Suppressor macrophage (primary cell): ENCODE measurements at places on chromosomes 6 and 20.
A peak's percentile ranks its signal among the peaks of the same experiment; 100 is the strongest.

GRCh38 chr20:50726955-50727791 is 4.2 kb upstream of the PARD6B start:
- DNase-seq, result peak; percentile 64

DNA sequence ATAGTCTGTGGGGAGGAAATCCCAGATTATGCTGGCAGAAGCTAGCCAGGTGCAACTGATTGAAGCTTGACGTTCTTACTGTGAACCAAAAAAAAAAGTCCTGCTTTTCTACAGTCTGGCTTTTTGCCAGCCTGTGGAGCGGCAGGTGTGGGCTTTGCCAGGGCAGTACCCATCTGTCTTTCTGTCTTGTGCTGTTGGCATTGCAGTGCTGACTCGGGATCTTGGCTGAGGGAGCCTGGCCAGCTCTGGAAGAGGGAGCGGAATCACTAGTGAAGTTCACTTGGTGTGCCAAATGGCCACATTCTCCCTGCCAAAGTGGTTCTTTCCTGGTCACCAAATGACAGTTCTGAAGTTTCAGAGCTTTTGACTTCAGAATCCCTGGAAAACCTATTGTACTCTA is 5.0 kb downstream of the KIF3B start:
- DNase-seq, result no peak

DNA sequence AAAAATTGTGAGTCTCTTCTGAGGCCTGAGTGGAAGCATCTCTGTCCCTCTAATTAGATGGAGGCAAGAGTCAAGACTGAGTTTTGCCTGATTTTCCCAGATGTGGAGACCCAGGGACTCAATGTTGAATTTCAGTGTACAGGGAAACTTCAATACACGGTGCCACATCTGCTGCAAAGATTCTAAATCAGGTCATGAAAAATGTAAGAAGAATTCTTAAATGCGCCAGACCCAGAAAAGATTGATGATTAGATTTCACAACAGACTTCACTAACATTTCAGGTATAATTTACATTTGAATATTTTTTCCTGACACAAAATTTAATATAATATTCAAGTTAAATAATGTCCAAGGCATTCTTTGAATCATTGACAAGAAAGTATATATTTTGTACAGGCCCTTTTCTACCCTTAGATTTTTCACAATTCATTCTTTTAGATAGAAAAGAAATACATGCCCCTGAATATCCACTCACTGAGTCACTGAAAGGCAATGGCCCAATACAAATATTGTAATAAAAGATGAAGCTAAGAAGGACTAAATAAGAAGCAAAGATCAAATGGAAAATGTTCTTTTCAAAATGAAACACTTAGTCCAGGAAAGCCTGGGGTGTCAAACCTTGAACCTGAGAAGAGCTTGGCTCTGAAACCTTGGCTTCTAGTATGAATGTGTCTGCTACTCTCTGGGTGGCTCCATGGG is 18.2 kb upstream of the HDGFL1 start:
- no peak for DNase-seq

- DNase-seq, result no peak
Observed at GRCh38 chr6:34543421-34543820, 12.7 kb downstream of the SPDEF start.

DNA sequence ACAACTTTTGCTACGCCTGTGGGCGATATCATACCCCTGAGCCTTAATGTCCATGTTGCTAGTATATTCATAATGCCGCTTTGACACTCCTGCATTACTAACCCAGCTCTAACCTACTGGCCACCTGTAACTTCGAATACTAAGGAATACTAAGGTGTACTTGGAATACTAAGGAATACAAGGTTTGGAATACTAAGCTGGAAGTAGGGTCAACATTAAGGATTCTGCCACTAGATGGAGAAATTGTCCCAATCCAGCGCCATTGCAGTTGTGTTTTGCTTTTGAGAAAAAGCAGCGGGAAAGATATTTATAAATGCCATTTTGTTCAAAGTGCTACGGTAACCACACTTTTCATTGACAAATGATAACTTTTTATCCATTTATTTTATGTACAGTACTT is 10.7 kb downstream of the TBXT start:
- DNase-seq, result peak; percentile 32

DNA sequence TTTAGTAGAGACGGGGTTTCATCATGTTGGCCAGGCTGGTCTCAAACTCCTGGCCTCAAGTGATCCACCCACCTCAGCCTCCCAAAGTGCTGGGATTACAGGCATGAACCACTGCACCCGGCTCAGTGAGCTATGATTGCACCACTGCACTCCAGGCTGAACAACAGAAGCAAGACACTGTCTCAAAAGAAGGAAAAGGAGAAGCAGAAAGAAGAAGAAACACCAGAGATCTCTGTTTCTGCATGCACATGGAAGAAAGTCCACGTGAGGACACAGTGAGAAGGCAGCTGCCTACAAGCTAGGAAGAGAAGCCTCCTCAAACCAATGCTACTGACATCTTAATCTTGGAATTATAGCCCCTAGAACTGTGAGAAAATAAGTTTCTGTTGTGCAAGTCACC is 16.0 kb downstream of the ECT2L start:
- DNase-seq, result peak; percentile 87

DNA sequence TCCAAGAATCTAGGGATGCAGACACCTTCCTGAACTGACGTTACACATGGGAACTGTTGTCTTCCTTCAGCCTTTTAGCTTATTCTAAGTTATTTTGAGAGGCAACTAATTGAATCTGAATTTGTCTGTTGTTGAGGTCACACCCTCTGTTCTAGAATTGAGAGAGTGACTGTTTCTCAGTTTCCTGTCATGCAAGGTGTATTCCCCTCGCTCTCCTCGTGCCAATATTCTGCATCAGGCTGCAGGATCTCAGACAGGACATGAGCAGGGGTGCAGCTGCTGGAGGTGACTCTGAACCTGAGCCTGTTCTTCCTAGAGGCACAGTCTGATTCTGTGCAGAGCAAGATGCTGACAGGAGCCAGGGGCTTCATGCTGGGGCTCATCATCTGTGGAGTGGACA is 52.5 kb downstream of the HLA-DPB1 start:
- no peak for DNase-seq

GRCh38 chr6:27101824-27102223 is 145.7 kb upstream of the PRSS16 start:
- DNase-seq, result no peak

DNA sequence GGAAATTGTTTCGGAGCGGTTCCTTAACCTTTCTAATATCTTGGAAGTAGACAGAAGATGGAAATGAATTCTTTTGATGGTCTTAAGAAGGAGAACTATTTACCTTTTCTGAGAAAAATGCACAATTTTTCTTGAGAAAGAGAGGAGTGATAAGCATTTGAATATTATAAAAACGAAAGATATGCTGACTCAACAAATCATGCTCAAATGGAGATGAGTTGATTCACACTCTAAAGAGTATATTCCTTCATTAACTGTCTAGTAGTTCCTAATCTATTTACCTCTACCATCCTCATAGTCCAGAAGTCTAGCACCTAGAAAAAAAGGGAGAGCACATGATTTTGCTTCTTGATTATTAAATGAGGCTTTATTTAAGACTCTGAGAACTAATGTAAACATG is 4.1 kb downstream of the TSBP1 start:
- no peak for DNase-seq

DNA sequence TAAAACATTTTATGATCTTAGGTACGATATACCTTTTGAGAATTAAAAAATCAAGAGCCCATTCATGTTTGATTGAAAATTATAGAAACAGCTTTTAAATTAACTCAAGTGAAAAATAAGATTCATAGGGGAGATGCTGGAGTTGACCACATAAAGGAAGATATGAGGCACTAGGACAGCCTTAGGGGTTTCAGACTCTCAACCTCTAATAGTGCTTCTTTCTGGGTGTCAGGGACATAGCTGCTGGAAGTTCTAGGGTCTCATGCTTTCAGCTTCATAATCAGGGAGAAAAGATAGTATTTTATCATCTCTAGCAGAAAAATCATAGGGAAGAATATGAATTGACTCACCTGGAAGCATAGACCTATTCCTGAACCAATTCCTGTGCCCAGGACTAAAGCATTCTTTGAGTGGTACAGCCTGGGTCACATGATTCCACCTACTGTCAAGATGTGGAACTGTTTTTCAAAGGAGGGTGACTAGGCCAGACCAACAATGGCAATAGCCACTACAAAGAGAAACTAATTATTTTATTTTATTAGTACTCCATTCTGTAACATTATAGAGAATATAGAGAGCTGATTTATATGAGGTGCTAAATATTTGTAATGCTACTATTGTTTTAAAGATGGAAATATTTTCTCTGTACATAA is 27.8 kb upstream of the CENPW start:
- no peak for DNase-seq

- no peak for DNase-seq
Observed at GRCh38 chr20:20551409-20551808, 161.0 kb downstream of the RALGAPA2 start.

GRCh38 chr6:135094403-135094821 is 39.8 kb upstream of the HBS1L start:
- DNase-seq, result no peak

- no peak for DNase-seq
Observed at GRCh38 chr6:51616243-51616642, 471.2 kb downstream of the PKHD1 start.

DNA sequence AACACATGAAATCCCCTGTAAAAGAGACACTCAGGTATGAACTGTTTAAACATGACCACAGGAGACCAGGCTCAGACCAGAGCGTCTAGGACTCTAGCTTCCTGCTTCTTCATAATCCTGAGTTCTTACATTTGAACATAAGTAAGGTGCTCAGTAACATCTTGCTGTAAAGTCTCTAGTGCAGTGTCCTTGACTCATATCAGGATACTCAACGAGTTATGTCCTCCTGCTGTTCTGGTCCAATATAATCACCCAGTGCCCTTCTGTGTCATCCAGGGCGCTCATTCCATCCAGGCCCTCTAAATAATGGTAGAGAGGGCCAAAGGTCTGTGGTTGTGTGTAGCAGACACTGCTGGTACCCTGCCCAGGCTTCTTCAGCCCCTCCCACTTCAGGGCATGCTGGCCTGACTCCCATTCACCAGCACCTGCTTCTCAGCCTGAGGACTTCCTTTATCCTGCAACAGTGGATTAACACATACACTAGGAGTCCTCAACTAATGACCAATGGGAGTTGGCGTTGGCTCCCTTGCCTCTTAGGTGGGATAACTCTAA is 66.8 kb upstream of the MOCS1 start:
- DNase-seq, result no peak

- DNase-seq, result no peak
Observed at GRCh38 chr6:140774080-140774505, 1358.6 kb upstream of the GJE1 start.

DNA sequence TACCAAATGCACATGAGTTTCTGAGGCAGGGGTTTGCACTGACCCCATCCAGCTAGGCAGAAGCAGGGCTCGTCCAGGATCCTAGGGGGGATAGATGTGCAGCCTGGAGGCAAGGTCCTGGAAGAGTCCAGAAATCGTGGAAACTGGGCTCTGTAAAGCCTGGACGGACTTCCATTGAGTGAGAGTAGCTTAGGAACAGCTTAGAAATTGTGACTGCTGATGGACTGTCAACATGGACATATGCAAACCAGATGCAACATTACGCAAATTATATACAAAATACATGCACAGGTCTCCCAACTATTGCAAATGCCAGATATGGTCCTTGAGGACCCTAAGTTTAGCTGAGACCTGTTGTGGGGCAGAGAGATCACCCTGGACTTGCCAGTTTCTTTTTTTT is 4.8 kb upstream of the EMILIN3 start:
- no peak for DNase-seq

GRCh38 chr6:145948328-145948727 is 15.8 kb downstream of the SHPRH start:
- DNase-seq, result no peak

DNA sequence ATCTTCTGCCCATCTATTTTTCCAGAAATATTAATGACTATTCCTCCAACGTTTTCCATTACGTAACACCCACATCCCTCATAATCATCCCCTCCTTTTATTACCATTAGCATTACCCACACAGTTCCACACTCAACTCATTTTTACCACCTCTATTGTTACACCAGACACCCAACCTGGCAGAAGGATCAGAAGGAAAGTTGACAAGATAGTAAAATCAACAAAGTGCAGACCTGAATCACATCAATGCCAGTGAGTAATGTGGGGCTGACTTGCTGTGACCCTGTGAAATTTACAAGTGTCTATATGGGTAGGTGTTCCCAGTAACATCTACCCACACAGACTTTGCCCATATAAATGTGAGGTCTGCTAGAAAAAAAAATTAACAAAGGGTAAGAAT is 568.2 kb downstream of the MAFB start:
- DNase-seq, result no peak

- no peak for DNase-seq
Observed at GRCh38 chr6:40897390-40898003, 141.5 kb downstream of the UNC5CL start.

GRCh38 chr6:96907498-96907897 is 9.8 kb upstream of the NDUFAF4 start:
- peak; percentile 20 for DNase-seq

GRCh38 chr6:52802806-52803205 is 810 bp downstream of the GSTA1 start:
- no peak for DNase-seq

- DNase-seq, result peak; percentile 82
Observed at GRCh38 chr20:64077094-64077493, 2.2 kb downstream of the RGS19 start.

DNA sequence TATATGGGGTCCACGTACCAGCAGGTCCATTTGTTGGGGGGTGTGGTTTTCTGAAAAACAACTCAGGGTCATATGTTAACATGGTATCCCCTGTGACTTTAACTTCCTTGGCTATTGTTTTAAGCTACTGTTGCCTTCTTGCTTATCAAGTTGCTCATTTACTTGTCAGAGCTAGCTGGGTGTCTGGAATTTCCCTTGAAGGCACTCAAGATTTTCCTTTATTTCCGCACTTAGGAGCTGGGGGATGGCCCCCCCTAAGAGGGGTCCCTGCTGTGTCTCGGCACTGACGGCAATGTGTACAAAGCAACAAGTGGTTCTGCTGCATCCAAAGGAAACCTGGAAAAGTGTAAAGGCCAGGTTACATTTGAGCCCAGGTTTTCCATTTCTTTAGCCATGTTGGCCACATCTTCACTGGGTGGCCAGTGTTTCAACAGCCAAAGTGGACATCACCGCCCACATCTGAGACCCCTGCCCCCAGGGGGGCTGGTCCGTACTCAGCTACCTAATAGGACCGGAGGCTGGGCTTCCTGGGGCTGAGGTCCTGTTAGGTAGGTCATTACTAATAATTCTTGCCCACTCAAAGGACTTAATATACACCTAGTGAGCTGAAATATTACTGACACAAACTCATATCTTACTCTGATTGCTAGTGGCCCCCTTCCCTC is 24.8 kb upstream of the SYNDIG1 start:
- DNase-seq, result no peak

GRCh38 chr20:10347086-10347880 is 86.7 kb downstream of the MKKS start:
- DNase-seq, result no peak
